ENCODE measurements at places on chromosomes 7 and 10.

GRCh38 chr7:77550586-77550985 lies 13.5 kb downstream of the PTPN12 start:
- DNase-seq = no peak

- no peak for DNase-seq
Measured at GRCh38 chr7:139991269-139991666, 71.5 kb downstream of the PARP12 start.

DNA sequence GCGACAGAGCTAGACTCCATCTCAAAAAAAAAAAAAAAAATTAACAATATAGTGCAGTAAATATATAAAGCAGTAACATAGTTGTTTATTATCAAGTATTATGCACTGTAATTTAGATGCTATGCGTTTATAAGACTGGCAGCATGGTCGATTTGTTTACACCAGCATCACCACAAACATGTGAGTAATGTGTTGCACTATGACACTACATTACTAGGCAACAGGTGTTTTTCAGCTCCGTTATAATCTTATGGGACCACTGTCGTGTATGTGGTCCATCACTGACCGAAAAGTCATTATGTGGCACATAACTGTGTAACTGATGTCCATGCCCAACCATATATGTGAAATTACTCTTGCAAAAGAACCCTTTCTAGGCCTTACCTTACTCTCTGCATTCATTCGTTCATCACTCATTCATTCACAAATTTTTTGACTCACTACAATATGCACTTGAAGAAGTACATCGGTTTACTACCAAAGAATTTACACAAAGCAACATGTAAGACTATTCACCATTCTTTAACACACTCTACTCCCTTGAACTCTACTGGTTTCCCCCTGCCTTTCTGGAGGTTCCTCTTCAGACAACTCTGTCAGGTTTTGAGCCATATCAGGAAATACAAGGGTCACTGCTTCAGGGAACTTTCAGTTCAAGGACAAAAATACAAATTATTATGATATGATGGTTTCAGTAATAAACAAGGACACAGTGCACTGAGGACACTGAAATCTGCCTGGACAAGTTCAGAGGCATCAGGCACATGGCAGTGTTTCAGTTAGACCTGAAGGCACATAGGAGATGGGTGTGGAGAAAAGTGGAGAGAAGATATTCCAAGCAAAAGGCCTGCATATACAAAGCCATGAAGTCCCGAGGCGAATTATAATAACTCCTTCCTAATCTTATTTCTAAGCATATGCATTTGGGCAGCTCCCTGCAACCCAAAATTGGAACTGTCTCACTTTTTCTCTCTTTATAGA lies 17.4 kb downstream of the ITGB1 start:
- DNase-seq = no peak

DNA sequence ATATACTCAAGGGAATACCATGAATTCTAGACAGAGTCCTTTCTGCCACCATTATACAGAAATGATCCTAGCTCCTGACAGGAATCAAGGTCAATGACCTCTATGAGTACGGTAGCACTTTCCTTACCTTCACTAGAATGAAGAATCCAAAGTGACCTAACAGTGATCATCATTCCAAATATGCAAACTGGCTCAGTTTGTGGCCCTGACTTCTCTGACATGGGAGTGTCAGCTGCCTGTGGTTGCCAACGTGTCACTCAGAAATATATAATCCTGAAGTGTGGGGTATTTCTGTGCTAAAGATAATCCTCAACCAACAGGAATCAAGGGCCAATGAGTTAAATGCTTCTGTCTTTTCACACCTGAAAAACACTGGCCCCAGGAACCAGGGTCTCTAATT lies 45.7 kb downstream of the COPG2 start:
- no peak for DNase-seq

DNA sequence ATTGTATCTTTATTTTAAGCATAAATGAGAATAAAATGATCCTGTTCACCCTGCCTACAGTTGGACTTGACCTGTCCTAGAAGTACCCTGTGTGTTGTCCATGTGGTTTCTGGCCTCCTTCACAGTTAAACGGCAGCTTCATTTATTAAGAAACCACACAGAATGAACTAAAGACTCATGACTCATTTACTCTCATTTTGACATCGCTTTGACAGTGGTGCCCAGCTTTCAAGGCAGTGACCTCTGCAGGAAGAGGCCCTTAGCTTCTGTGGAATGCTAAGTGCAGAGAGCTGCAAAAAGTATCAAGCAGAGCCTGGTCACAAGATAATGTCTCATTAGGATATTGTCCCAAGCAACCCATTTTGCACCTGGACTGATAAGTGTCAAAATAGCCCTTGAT lies 93.4 kb downstream of the AVL9 start:
- DNase-seq = no peak

GRCh38 chr10:5910323-5911100 lies 20.5 kb downstream of the FBH1 start:
- no peak for DNase-seq

DNA sequence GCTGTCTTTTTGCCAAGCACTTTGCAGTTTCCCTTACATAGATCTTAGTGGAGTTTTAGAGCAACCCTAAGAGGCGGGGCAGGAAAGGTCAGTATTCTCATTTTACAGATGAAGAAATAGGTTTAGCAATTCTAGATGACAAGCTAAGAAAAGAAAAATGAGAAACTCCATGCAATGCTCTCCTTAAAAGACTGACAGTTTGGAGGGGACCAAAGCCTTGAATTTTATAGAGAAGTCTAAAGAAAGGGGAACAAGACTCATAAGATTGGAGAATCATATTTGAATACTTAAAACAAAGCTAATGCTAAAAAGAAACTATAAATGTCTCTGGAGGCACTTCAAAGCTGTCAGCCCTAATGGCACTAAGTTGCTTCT lies 19.6 kb downstream of the CEP55 start:
- DNase-seq = no peak

- DNase-seq = no peak
Measured at GRCh38 chr10:17041626-17042520, 87.7 kb downstream of the CUBN start.

DNA sequence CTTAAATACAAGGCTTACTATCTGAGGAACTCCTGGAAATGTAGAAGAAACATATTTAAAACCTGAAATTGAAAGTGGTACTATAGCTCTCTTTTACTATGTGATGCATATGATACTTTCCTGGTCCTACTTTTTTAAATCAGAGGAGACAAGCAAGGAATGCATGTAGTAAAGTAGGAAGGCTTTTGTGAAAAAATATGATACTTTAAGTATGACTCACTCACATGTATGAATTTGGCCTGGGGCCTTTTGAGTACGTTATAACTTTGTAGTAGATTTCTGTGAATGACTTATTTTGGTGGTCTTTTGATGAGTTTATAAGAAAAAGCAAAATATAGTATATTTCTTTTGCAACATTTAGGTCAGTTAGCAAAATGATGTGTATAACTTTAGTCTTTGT lies 53.8 kb downstream of the TAX1BP1 start:
- DNase-seq = no peak

GRCh38 chr7:34939175-34939574 lies 98.1 kb downstream of the DPY19L1 start:
- no peak for DNase-seq

GRCh38 chr7:54664235-54665228 lies 94.5 kb downstream of the SEC61G start:
- peak; percentile 71 for DNase-seq

- DNase-seq = no peak
Measured at GRCh38 chr7:123343611-123344010, 143.8 kb upstream of the SLC13A1 start.

DNA sequence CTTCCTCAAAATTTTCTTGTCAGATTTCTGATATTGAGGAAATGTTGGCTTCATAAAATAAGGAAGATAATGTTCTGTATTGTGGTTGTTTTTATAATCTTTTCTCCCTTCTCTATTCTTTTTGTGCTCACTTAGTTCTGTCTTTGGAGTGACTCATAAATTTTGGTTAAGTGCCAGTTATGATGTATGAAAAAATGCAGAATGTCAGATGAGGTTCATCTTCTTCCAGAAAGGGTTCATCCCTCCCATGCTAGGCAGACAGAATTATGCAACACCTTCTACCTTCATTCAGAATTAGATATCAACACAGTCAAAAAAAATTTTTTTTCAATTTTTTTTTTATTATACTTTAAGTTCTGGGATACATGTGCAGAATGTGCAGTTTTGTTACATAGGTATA lies 36.6 kb upstream of the CYP2C19 start:
- no peak for DNase-seq

- DNase-seq = no peak
Measured at GRCh38 chr7:123115331-123115730, 84.4 kb downstream of the SLC13A1 start.

GRCh38 chr10:126458466-126458865 lies 70.2 kb upstream of the ADAM12 start:
- DNase-seq = no peak

DNA sequence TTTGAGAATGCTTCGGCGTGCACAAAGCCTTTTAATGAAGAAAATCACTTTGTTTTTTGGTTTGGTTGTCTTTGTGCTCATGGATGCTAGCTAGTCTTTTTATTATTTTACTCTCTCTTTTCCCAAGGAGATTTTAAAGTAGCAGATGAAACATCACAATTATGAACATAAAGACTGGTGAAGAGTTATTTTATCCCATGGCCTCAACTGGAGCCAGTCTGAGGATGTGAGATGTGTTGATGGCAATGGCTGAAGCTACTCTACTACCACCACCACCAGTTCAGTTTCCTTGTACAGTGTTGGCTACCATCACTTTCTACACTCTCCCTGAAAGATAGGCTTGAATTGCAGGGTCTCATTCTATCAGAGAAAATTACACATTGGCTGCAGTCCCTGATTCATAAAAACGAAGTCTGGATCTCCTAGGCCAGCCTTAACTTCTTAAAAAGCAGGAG lies 494 bp upstream of the HERC4 start:
- no peak for DNase-seq

DNA sequence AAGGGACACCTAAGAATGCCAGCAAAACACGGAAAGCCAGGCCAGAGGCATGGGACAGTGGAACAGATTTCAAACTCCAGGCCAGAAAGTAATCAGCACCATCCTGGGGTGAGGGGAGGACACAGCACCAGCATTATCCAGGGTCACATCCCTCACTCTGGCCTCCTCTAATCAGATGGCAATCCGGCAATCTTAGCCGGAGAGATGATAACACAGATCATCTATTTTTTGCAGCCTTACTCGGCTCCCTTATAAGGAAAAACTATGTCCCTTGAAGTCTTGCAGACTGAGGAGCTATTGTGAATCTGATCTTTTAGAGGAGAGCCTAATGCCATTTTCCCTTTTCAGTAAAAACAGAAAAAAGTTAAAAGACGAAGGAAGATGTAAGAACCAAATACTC lies 16.5 kb downstream of the TRIL start:
- DNase-seq = no peak

- DNase-seq = no peak
Measured at GRCh38 chr10:18306031-18306430, 165.8 kb downstream of the CACNB2 start.

- no peak for DNase-seq
Measured at GRCh38 chr10:17904564-17904963, 47.2 kb upstream of the SLC39A12 start.

GRCh38 chr10:117421985-117422384 lies 46.7 kb upstream of the PDZD8 start:
- no peak for DNase-seq

GRCh38 chr7:111138193-111138569 lies 47.3 kb downstream of the LRRN3 start:
- DNase-seq = no peak

Measured in NCI-H510A (cell line).